ENCODE measurements at places on chromosomes 2 and 18. TPM values are rescaled to one million over a fixed set of nuclear protein-coding genes. Genes with fewer than 3 reads are reported as not detected.

Gene PTH2R
- polyA plus RNA-seq: 0.11 TPM

Gene LYG2
- not detected for polyA plus RNA-seq

Gene CTNNA2
- polyA plus RNA-seq: not detected

Gene UGT1A4
- polyA plus RNA-seq: not detected

Gene LOXHD1
- not detected for polyA plus RNA-seq

Gene KCNG2
- not detected for polyA plus RNA-seq

Gene DAPL1
- not detected for polyA plus RNA-seq
